AG04450 (cell line): ENCODE measurements at places on chromosomes 1 and 21. TPM values are rescaled to one million over a fixed set of nuclear protein-coding genes. Genes with fewer than 3 reads are reported as not detected.

The SPRR4 gene
- polyA plus RNA-seq = not detected in 2 replicates

The TEX50 gene
- not detected in 2 replicates for polyA plus RNA-seq

The MROH9 gene
- not detected in 2 replicates for polyA plus RNA-seq

- DNase-seq = no peak
Measured at GRCh38 chr1:224739997-224740684, 124.0 kb downstream of the CNIH3 start.

GRCh38 chr1:147652306-147652705 lies 18.0 kb downstream of the ACP6 start:
- no peak for DNase-seq

GRCh38 chr1:82848043-82848442 lies 1047.3 kb downstream of the ADGRL2 start:
- no peak for DNase-seq

DNA sequence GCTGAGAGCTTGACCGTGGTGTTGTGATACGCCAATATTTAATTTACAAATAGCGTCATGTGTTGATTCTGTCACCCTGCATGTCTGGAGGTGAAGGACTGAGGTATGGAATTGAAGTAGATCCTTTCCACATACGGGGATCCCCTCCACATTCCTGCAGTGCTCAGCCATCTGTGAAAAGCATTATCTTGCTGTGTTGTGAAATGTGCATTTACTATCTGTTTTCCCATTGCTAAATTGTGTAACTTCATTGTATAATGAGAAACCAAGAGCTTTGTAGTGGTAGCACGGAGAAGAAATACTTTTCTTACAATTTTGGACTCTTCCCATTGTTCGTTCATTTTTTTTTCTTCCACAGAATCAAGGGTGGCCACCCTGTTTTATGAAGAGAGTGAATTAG lies 577.3 kb upstream of the ZP4 start:
- no peak for DNase-seq

- DNase-seq = no peak
Measured at GRCh38 chr1:209787551-209787950, 3.2 kb upstream of the C1orf74 start.

DNA sequence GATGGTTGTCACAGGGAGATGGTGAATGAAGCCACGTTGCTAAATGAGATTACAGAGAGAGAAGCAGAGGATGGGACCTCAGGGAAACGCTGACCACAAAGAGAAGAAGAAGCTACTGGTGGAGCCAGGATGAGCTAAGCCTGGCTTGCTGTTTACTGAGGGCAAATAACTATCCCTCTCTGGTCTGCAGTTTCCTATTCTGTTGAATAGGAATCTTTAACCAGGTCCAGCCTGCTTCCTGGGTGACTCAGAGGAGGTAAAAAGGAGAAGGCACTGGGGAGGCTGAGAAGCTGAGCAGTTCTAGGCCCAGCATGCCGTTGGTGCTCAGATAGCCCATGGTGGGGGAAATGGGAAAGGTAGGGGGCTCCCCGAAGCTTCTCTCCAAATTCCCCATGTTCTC lies 29.6 kb downstream of the DMBX1 start:
- DNase-seq = no peak

DNA sequence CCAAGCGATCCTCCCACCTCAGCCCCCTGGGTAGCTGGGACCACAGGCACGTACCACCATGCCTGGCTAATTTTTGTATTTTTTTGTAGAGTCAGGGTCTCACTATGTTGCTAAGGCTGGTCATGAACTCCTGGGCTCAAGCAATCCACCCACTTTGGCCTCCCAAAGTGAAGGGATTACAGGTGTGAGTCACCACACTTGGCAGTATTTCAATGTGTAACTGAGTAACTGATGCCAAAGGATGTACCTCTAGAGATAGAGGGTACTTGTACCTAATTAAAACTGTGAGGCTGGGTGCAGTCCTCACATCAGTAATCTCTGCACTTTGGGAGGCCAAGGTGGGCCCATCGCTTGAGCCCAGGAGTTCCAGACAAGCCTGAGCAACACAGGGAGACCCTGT lies 258.7 kb upstream of the DMRTA2 start:
- DNase-seq = no peak

- no peak for DNase-seq
Measured at GRCh38 chr21:35402061-35402460, 353.0 kb upstream of the RUNX1 start.

- DNase-seq = no peak
Measured at GRCh38 chr1:151146072-151146411, 389 bp downstream of the SEMA6C start.

GRCh38 chr1:18870957-18871356 lies 11.5 kb upstream of the TAS1R2 start:
- DNase-seq = no peak

DNA sequence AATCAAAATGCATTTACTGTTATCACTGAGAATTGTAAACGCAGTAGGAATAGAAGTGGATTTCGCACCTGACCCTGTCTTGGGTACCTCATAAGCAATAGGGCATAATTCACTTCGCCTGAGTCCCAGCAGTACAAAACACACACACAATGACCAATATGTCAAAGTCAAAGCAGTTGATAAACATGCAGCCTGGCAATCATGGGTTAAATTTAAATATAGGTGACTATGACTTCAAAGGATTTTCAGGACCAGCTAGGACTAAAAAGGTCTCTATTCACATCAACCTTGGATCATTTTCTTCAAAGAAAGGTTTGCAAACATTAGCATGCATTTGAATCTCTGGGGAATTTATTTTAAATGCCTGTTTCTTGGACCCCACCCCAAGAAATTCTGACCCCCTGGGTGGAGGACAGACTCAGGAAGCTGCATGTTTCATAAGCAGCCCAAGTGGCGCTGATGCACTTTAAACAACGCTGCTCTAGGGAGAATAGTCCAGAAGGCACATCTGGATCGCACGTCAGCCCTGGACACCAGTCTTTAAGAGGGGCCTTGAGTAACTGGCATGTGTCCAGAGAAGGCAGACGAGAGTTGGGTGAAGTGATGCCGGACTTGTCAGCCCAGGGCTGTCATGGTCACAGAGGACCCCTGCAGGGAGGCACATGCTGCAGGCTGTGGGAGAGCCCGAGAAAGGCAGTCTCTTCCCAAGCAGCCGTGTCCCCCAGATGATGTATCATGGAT lies 55.7 kb upstream of the EFHD2 start:
- no peak for DNase-seq

DNA sequence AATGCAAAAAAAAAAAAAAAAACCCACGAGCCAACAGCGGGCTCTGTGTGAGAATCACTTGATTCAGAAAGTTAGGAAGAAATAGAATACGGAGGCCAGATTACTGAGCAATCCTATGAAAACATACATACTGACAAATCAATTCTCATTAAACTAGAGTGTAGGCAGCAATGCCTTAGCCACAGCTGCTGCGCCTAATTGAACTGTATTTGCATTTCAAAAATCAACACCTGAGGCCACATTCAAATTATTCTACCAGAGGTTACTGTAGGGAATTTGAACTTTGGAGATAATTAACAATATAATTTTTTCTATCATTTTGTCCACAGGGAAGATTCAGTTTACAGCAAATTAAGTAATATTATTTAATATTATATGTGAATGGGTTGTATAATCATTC lies 138.4 kb upstream of the PLD5 start:
- DNase-seq = no peak

- DNase-seq = no peak
Measured at GRCh38 chr1:245469734-245470133, 314.9 kb downstream of the KIF26B start.

DNA sequence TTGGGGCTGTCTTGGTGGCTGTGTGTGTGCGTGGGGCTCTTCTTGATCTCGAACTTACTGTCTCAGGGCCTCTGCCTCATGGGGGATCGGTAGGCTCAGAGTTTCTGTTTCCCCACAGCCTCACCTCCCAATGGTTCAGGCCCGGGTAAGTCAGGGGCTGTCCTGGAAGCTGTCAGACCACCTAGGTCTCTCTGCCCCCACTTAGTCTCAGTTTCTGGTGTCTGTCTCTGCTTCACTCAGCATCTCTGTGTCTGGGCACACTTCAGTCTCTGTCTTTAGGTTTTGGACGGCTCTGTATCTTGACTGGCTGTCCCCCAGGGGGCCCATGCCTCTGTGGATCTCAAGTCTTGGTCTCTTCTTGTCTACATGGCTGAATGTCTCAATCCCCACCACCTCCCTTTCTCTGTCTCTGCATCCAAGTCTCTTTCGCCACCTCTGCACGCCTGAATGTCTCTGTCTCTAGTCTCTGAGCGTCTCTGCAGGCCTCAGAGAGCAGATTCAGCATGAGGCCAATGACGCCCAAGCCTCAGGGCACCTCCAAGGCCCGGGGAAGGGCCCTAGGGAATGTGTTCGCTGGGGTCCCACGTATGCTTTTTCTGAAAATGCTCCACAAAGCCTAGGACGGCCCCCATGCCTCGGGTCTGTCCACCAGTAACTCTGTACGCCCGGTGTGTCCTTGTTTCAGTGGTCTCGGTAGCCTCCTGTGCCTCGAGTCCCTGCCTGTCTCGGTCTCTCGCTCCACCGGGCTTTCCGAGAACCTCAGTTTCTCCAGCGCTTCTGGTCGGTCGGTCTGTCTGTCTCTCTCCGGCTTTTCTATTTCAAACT lies 818 bp downstream of the FHL3 start:
- DNase-seq = no peak

DNA sequence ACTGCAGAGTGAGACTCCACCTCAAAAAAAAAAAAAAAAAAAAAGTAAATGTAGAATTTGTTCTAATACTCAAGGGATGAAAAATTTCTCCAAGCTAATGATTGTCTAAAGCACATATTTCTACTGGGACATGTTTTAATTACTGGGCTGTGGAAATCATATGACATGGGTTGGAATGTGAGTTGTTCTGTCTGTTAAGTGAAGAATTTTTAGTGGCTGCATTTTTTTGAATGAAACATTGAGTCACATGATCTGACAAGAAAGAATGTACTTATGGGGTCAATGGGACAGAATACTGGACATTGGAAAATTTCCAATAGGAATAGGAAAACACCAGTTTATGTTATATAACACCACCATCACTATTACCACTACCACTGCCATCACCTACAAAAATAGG lies 123.8 kb upstream of the IVNS1ABP start:
- DNase-seq = no peak

- no peak for DNase-seq
Measured at GRCh38 chr1:50405814-50406213, 17.4 kb downstream of the DMRTA2 start.

DNA sequence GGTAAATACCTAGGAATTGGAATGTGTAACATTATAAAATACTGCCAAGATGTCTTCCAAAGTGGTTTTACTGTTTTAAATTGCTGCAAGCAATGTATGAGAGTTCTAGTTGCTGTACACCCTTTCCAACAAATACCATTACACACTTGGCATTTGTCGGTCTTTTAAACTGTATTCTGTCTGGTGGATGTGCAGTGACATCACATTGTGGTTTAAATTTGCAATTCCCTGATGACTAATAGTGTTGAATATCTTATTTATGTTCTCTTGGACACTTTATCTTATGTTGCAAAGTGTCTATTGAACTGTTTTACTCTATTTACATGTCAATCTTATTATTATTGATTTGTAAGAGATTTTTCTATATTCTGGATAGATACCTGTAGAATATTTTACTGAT lies 561.2 kb upstream of the B3GALT2 start:
- DNase-seq = no peak
